ENCODE measurements at places on chromosomes 3 and 15. TPM values are rescaled to one million over a fixed set of nuclear protein-coding genes. Genes with fewer than 3 reads are reported as not detected.

CILP gene
- total RNA-seq, result not detected

HYAL1 gene
- total RNA-seq, result not detected

MNS1 gene
- total RNA-seq, result 0.74 TPM

- peaks cover 52% of the 10 kb centered on the region for H3K4me1 ChIP-seq
- H3K4me3 ChIP-seq, result no peak overlapping the region
- H3K27me3 ChIP-seq, result no peaks in the 10 kb centered on the region
Observed at GRCh38 chr15:90062462-90062932, 39.8 kb downstream of the IDH2 start.

- no peak overlapping the region for H3K27ac ChIP-seq
- H3K36me3 ChIP-seq, result no peaks in the 10 kb centered on the region
- H3K4me3 ChIP-seq, result no peak overlapping the region
- peaks cover 5% of the 10 kb centered on the region for H3K27me3 ChIP-seq
- no peak for DNase-seq
- no peaks in the 10 kb centered on the region for H3K4me1 ChIP-seq
Observed at GRCh38 chr3:169323578-169324451, 339.7 kb downstream of the MECOM start.

DNA sequence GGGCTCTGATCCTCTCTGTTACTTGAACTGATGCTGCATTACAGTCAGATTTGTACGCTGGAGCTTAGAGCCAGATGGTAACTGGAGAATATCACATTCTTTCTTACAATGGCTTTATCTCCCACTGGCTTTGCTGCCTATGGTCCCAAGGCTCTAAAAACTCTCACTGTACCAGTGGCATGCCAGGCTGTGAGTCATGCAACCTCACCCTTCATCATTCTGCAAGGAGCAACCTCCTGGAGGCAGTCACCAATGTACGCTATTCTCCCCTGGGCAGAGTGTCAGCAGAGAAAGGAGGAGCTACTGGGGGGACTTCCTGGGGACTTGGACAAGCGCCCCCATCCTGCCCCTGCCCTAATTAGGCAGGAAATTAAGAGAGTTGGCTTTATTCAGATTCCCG is 97.9 kb upstream of the EIF1B start:
- DNase-seq, result no peak
- no peak overlapping the region for H3K27ac ChIP-seq
- no peaks in the 10 kb centered on the region for H3K36me3 ChIP-seq
- no peaks in the 10 kb centered on the region for H3K4me1 ChIP-seq
- no peaks in the 10 kb centered on the region for H3K27me3 ChIP-seq
- H3K4me3 ChIP-seq, result no peak overlapping the region

DNA sequence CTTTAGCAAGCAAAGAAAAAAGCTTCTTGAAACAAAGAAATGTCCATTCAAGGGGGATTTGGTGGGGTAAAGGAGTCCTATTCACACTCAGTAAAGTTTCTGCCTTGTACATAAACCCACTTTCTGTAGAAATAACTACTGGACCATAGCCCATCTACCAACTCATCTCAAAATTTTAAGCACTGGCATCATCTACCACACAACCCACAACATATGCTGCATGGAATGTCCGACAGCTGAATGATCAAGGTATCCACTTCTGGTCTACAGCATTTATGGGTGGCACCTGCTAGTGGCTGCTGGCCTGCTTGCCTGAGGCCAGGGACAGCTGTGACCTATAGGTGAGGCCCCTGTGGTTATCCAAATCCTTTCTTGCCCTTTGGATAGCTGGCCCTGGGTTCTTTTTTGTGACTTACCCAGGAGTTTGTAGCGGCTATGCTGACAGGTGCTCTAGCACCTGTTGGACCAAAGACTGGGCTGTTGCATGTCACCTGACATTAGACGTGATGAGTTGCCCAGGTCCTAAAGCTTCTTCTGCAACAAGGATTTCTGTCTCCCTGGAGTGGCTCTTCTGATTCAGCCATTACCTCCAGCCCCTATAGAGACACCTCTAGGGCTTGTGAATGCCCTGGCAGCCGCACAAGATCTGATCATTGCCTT is 19.2 kb upstream of the MEF2A start:
- H3K27ac ChIP-seq, result no peak overlapping the region
- H3K36me3 ChIP-seq, result no peaks in the 10 kb centered on the region
- H3K27me3 ChIP-seq, result no peaks in the 10 kb centered on the region
- DNase-seq, result no peak
- H3K4me3 ChIP-seq, result no peak overlapping the region

- H3K4me1 ChIP-seq, result peaks cover 14% of the 10 kb centered on the region
- no peak overlapping the region for H3K27ac ChIP-seq
- no peak overlapping the region for H3K4me3 ChIP-seq
- H3K36me3 ChIP-seq, result no peaks in the 10 kb centered on the region
- H3K27me3 ChIP-seq, result no peaks in the 10 kb centered on the region
Observed at GRCh38 chr3:153680526-153680925, 440.7 kb upstream of the ARHGEF26 start.
